Thoracic aorta (tissue), 2 donors: ENCODE measurements at places on chromosomes 16 and 17. TPM values are rescaled to one million over a fixed set of nuclear protein-coding genes. Genes with fewer than 3 reads are reported as not detected.

DNA sequence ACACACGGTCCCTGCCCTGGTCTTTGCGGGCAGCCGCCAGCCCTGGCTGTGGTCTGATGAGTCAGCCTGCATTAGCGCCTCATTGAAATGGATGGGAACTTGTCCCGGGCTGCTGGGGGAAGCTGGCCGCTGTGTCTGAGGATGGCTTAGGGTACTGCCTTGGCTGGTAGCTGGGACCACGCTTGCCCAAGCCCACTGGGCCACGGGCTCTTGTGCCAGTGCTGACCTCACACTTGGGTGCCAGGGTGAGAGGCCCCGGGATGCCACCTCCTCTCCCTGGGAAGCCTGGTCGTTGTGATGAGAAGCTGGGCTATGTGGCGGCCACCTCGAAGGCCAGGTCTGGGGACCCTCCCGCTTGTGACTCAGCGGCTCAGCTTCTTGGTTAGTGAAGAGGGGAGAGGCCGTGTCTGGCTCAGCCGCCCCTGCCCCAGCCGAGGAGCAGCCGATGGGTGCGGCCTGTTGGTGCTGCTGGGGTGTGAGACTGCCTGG lies 10.7 kb downstream of the CACNA1H start:
- no peak for DNase-seq

DNA sequence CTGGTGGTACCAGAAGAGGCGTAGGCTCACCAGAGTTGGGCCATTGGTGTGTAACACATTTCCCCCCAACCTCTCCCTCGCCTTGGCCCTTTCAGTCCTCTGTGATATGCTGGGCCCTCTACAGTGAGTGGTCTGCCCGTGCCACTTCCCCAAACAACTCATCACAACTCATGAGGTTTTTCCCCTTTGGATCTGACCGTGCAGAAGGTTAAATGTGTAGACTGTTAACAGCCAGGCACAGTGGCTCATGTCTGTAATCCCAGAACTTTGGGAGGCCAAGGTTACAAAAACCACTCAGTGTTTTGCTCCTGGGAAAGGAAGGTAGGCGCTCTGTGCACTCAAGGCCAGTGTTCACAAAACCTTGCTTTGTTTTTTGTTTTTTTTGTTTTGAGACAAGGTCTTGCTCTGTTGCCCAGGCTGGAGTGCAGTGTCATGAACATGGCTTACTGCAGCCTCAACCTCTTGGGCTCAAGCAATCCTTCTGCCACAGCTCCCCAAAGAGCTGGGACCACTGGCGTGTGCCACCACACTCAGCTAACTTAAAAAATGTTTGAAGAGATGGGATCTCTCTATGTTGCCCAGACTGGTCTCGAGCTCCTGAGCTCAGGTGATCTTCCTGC lies 11.3 kb upstream of the CYB5B start:
- DNase-seq: no peak

DNA sequence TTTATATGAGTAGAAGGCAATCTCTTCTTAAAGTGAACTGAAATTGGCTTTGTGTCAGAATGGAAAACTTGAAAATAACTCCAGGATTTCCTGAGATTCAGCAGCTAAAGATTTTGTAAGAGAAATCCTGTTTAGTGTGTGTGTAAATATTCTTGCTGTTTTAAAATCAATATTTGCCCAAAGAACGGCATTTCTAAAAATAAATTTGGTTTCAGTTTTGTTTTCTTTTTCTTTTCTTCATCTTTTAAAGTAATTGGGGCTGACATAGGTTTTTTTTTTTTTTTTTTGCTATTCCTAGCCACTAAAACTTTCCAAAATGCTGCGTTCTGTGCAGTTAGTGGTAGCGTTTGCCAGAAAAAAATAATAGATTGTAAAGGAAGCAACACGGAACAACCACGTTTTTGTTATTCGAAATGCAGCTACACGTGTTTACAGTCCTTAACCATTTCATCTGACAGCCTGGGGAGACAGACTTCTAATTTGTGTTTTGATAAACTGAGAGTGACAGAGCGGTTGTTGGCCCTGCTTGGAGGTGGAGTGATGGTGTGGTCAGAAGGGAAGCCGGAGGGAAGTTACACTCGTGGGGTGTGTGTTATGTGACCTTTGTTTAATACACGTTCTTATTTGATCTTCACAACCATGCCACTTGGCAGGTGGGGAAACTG lies 21.6 kb upstream of the SMPD3 start:
- DNase-seq: no peak

DPEP1 gene
- total RNA-seq: not detected

BCL7C gene
- 55.2 TPM for total RNA-seq

CCL4L2 gene
- not detected for total RNA-seq

PRSS33 gene
- not detected for total RNA-seq
